NCI-H187 treated with DMSO at 0.1 percent for 48 hours (cell line): ENCODE measurements at places on chromosomes 1 and 21.

DNA sequence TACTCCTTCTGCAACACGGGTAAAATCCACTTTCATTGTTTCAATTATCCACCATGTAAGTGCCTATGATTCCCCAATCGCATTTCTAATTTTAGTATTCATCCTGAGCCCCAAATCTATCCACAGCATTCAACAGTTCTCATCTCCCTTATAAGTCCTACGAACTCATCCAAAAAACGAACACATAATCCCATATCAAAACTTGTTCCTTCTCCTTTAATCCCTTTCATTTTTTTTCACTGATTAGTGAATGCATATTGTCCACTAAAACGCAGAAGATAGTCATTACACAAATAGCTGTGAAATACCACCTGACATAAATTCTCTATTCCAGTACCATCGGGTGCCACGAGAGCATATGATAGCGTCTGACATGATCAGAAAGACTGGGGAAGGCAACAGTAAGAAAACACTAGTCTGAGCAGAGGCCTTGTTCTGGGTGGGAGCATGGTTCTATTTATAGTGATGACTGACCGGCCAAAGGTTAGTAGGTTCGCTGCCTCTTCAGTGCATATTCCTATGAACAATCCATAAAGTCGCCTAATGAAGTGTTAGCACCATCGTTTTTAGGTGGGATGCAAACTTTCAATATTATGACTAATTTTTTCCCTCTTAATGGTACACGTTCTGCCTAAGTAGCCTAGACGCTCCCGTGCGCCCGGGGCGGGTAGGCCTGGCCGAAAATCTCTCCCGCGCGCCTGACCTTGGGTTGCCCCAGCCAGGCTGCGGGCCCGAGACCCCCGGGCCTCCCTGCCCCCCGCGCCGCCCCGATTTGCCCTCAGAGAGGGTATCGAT, 648 bp downstream of the ATP5PF start:
- no peak for DNase-seq

- DNase-seq, result no peak
These were observed 55.2 kb downstream of the PUM1 start for GRCh38 chr1:31010086-31010989.

DNA sequence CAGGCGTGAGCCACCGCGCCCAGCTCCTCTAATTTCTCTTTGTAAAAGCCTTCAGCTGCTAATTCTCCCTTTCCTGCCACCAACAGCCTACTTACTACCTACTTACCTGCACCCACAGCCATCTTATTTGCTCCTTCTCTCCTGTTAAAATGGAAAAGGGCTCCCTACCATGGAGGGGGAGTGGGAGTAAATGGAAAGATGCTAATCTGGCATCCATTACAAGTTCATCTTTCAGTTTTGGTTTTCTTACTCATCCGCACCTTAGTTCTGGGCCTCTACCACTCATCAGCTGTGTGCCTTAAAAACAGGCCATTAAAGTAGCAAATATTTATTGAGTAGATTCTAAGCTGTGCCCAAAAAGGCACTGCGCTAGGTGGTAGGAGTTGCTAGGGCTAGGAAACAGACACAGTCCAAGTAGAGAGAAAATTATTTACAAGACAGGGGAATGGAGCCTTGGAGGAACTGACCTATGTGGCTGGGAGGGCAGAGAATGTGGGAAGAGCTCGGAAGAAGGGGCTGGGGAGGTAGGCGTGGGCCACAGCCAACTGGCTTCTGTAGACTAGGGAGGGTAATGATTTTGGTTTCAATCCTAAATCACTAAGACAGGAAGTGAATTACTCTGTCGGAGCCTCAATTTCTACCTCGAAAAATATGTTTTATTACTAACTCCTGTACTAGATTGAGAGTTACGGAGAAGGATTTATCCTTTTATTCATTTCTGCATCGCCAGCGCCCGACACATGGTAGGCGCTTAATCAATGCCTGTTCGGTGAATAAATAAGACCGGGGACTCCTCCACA, 685 bp upstream of the DDI2 start:
- DNase-seq, result no peak

DNA sequence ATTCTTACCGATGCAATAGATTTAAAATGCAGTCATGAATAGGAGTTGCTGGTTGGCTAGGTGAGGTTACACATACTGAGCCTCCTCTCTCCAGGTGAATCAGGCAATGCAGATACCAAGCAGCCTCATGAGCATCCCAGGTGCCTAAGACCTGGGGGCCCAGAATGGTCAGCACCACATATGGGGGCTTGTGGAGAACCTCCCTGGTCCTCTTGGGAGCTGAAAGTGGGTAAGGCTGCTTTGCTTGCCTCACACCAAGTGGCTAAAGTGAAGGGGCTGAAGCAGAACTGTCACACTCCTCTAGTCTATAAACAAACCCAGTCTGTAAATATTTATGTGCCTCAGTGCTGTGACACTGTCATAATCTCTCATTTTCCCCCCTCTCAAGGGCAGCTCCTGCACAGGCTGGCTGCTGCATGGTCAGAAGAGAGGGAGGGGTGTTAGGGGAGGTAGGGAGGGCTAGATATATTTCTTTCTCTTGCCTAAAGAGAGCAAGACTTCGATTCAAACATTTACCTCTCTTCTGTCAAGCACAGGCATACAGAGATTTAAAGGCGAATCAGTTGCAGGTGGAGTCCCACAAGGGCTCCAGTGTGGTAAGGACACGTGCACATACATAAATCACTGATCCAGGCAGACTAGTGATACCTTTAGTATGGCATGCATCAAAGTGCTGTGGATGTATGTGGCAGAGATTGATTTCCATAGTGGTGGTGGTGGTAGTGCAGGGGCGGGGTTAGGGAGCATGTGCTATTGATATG, 157.9 kb upstream of the TNR start:
- no peak for DNase-seq

DNA sequence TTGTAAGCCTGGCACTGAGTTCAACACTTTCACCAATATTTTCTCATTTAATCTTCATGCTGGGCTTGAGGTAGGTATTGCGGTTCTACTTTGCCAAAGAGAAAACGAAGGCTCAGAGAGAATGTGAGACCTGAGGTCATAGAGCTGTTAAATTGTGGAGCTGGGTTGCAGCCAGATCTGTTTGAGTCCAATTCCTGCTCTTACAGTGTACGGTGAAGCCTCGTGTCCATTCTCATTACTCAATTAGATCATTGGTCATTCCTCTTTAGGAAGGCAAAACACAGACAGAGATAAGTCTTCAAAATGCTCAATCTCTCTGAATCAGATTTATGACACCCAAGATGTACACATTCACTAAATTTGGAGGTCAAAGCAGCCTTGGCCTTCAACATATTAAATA, 559.0 kb upstream of the DAB1 start:
- DNase-seq, result no peak

DNA sequence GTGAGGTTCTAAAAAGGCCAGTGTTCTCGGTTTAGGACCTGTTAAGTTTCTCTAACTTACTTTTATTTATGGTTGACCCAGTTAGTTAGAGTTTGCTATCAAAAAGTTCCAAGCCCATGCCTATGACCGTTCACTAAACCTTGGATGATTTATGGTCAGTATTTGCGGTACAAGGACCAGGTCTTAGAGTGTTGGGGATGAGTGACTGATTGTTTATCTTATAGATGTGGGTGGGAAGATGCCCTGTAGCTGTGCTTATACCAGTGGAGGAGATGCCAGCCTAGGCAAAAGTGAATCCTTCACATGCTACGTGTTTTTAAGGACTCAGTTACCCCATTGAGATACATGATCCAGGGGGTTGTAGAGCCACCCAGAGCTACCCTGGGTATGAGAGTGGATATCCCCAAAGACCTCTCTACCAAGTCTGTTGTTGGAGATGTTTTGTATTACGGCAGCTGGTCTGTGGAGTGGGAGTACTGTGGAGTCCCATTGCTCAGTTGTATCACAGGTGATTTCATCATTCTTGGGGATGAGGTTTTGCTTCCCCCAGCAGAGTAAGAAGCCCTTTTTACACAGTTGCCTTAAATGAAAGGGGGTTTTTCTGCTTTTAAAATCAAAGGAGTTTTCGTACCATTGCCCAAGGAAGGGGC, 2.1 kb downstream of the SLC22A15 start:
- DNase-seq, result no peak

GRCh38 chr1:248194117-248194516, 2.9 kb upstream of the OR2M3 start:
- no peak for DNase-seq

- DNase-seq, result no peak
These were observed 52.1 kb downstream of the GPR161 start for GRCh38 chr1:168084396-168085231.

GRCh38 chr21:42319851-42320572, 4.8 kb upstream of the TFF3 start:
- DNase-seq, result no peak

DNA sequence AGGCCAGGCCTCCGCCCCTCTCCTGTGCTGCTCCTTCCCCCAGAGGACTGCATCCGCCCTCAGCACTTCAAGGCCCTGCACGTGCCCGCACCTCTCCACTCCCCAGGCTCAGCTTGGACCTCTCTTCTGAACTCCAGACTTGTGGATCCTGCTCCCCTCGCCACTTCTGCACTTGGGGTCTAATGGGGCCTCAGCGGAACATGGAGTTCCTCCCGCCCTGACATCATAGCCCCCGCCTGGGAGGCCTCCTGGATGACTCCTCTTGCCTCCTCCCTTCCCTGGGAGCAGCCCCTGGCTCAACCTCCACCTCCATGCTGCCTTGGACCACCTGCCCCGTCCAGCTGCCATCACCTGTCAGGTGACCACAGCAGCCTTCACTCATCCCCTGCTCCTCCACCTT, 10.1 kb downstream of the OXCT2 start:
- DNase-seq, result no peak
